ENCODE measurements at places on chromosomes 7 and 10. TPM values are rescaled to one million over a fixed set of nuclear protein-coding genes. Genes with fewer than 3 reads are reported as not detected.

GRCh38 chr10:31288001-31288400, 31.0 kb upstream of the ZEB1 start:
- no peak for DNase-seq

GRCh38 chr7:27128034-27128433, 2.5 kb downstream of the HOXA4 start:
- DNase-seq: no peak

The EBLN1 gene
- not detected for polyA plus RNA-seq

- peak; percentile 79 for DNase-seq
Observed at GRCh38 chr7:149147072-149147751, at the start of gene ZNF398. Gene ZNF398, plus strand, starts transcription at chr7:149147453. Its CDS starts 290 bp downstream, at chr7:149147743.

GRCh38 chr7:35652124-35652523, 42.8 kb downstream of the HERPUD2 start:
- DNase-seq: no peak

GRCh38 chr7:123647106-123647730, 8.4 kb upstream of the LMOD2 start:
- no peak for DNase-seq

- no peak for DNase-seq
Observed at GRCh38 chr10:34781711-34782110, 33.4 kb downstream of the PARD3 start.

- DNase-seq: no peak
Observed at GRCh38 chr10:132765435-132765834, 20.5 kb downstream of the NKX6-2 start.

DNA sequence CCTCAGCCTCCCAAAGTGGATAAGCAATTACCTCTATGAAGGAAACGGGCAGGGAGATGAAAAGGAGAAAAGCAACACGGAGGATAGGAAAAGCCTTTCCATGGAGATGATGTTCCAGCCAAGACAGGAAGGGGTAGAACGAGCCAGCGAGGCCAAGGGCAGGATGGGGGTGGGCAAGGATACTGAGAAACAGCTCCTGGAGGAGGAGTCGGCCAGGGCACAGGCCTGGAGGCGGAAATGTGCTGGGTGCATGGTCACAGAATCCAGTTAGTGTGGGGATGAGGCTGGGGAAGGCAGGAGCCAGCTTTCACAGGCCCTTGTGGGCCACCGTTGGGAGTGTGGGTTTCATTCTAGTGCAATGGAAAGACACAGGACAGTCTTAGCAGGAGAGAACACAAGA, 162.6 kb downstream of the JAZF1 start:
- DNase-seq: no peak

DNA sequence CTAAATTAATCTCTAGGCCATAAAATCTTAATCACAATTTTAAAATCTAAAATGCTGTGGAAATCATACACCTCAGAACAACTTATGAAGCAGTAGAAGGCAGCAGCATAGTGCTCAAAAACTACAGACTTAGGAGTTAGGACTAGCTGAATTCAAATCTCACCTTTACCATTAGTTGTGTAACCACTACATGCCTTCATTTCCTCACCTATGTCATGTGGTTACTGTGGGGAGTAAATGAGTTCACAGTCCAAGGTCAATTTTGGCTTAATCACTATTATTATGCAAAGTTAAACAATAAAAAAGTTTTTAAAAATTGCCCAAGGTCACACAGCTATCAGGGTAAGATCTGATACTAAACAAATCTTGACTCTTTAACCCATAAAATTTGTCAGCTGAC, 37.0 kb downstream of the SNX13 start:
- no peak for DNase-seq

DNA sequence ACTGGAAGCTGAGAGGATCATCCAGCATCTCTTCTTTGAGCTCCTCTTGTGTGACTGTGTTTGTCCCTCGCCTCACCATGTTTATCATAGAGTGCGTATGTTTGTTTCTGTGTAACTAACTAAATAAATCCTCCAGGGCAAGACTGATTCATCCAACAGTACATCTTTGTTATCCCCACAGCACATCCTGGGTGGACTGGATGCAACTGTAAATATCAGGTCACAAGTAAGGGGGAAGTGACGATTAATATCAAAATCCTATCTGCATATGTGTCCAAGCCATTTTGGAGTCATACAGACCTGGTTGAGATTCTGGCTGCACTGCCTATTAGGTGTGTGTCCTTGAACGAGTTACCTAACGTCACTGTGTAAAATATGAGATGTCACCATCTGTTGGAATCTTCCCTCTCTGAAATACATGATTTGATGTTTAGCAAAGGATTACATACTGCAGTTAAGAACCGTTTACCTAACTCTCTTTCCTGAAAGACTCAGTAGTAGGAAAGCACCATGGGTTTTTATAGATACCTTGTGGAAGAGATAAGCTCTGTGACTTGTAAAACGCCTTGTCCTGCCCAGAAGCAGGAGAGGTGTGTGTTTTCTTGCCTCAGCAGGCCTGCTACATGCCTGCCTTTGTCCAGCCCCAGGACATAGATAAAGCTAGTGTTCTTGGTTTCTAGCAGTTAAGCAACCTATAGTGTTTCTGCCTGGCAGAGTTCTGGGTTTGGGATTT, 25.8 kb downstream of the WBP1L start:
- no peak for DNase-seq

The TDRD1 gene
- 0.03 TPM for polyA plus RNA-seq

The AEBP1 gene
- 18.0 TPM for polyA plus RNA-seq

GRCh38 chr10:104322416-104322782, 15.9 kb downstream of the ITPRIP start:
- DNase-seq: no peak

The PALD1 gene
- 5.6 TPM for polyA plus RNA-seq

The ANKRD30A gene
- not detected for polyA plus RNA-seq
